ENCODE measurements at places on chromosomes 3 and 15.

DNA sequence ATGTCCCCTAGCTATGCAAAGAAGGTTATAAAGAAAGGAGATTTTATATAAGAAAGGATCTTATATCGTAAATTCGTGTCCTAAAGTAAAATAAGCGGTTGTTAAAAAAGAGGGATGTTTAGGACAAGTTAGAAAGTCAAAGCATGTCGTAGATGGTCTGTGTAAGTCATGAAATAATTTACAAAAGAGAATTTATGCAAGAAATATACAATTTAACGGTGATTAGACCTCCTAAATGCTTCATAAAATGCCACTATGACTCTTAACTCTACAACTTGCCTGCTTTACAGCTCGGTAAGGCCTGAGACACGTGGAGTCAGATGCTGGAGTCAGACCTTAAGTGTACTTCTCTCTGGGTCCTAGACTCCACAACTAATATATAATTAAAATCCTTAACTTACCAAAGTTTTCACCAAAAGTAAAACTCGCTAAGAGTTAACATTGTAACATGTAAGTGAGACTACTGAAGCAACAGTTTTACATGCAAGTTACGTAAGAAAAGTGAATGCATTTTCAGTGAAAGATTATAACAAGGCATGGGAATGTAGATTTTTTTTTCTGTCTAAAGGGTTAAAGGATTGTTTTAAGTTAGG lies 13.3 kb upstream of the SRPRB start:
- no peak for DNase-seq

GRCh38 chr3:105093371-105094252 lies 273.1 kb upstream of the ALCAM start:
- no peak for DNase-seq

GRCh38 chr15:63246691-63247469 lies 30.5 kb upstream of the APH1B start:
- peak; percentile 94 for DNase-seq

DNA sequence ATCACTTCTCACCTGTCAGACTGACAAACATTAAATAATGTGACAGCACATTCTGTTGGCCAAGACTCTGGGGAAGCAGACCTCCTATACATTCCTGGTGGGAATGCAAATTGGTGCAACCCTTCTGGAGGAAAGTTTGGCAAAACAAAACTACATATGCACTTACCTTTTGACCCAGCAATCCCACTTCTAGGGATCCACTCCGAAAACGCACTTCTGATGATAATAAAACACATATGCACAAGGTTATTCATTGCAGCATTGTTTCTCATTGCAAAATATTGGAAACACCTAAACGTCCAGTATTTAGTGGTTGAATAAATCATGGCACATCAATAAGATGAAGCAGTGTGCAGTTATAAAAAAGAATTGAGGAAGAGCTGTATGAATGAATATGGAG lies 145.5 kb upstream of the ABHD17C start:
- no peak for DNase-seq

GRCh38 chr3:12352253-12352652 lies 63.4 kb downstream of the PPARG start:
- no peak for DNase-seq

DNA sequence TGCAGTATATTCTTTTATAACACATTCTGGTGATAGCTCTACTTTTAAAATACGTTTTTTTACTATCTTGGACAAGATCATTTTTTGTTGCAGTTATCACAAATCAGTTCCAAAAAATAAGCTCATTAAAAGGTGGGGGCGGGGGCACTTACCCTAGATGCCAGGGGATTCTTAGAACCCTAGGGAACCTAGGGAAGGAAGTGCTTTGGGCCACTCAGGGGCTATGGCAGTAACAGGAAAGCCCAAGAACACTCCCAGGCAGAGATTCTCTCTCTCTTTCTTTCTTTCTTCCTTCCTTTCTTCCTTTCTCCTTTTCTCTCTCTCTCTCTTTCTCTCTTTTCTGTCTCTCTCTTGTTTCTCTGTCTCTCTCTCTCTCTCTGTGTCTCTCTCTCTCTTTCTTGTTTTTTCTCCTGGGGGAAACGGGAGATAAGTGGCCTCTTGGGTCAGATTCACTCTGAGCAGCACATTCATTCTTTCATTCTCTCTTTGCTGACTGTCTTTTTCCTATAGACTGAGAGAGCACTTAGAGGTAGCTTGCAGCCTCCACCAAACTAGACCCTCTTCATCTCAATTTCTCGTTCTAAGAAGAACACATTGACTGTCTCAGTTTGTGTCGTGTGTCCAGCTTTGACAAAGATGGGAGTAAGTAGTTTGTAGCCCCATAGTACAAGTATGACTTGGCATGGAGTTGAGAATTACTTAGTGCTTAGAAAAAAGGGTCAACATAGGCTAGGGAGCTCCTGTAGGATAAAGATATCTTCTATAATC lies 16.6 kb downstream of the SCAANT1 start:
- no peak for DNase-seq

DNA sequence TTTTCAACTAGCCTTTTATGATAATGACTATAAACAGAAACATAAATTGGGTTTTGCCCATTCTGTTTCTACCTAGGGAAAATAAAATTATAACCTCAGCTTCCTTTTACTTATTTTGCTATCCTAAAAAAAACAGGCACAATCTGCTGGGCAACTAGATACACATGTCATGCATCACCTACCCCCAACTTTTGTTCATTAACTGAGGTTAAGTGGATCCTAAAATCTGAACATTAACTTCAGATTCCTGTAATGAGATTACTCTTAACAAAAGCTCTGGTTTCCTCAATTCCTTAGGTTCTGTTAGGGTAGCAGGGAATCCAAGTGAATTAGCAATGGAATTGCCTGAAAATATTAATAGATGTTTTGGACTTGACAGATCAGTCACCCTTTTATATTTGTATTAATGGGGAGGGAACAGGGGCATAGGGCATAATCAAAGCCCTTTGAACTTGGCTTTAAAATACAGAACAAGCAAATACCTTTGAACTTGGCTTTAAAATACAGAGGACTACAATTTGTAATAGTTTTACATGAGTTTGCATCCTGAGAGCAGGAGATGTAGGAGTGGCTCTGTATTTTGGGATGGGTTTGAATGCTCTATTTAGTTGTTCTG lies 106.6 kb downstream of the FEZF2 start:
- DNase-seq, result no peak

DNA sequence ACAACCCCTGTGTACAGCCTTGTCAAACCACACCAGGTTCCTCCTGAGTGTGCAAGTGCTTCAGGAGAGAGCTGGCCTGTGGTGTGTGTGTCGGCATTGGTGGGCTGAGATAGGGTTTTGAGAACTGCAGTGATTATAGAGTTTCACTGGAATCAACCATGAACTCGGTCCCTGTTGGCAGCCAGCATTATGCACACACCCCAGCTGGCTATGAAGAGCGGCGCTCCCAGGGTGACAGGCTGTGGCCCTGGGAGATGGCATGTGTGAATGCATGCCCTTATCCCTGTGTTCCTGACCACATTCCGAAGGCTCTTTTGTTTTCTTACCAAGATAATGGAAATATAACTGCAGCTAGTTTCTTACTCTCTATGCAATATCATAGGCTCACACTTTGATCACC lies 101.8 kb downstream of the SNRK start:
- no peak for DNase-seq

All from GM23248 (cell line).